Forelimb muscle (tissue), 1 donor: ENCODE measurements at places on chromosomes 5 and 9. TPM values are rescaled to one million over a fixed set of nuclear protein-coding genes. Genes with fewer than 3 reads are reported as not detected.
A peak's percentile ranks its signal among the peaks of the same experiment; 100 is the strongest.

DNA sequence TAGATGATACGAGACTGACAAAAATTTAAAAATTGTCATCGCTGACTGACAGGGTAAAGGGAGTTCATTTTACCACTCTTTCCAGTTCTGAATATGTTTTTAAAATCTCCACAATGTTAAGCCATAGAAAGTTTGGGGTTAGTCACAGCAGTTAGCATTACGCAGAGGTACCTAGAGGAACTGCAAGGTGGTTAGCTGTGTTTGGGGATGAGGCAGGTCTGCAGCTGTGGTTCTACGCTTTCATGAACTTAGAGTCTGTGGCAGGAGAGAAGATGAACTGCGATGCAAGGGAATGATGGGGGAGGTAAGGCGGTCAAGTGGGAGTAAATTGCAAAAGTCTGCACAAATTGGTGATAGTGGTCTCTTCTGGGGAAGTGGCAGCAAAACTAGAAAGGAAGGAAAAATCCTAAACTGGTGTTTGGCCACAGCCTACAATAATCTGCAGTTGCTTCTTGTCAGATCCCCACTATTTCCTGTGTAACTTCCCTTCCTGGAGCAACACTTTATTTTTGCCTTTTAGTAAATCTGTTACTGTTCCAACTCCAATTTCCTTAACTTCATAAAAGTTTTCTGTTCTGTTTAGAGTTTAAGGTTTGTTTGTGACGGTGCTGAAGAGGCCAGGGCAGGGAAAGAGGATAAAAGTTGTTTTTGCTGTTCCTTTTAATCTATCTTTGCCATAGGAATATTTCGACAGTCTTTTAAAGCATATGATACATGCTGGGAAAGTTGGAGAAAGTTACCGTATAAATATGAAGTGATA lies 38.6 kb upstream of the SNX2 start:
- DNase-seq, result no peak

- DNase-seq, result no peak
Observed at GRCh38 chr9:87109231-87109631, 161.9 kb upstream of the GAS1 start.

DNA sequence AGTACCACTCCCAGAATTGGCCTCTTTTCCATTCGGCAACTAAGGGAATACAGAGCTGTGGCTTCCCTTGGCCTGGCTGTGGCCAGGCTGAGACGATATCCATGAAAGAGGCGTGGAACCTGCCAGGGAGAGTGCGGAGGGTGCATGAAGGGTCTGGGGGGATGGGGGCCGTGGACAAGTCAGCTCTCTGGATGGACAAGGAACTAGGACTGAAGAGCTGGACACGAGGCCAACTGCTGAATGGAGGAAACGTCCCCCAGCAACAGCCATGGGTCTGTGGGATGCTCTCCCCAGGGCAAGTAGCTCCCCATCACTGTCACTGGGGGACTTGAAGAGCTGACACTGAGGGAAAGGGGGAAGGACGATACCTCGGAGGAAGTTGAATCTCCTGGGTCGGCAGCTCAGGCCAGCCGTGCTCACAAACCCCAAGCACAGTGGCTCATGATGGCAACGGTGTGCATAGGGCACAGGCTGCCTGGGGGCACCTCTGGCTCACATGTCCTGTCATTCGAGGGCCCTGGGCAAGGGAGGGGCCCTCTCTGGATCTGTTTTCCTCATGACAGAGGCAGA lies 4.1 kb upstream of the OLFM1 start:
- no peak for DNase-seq

DNA sequence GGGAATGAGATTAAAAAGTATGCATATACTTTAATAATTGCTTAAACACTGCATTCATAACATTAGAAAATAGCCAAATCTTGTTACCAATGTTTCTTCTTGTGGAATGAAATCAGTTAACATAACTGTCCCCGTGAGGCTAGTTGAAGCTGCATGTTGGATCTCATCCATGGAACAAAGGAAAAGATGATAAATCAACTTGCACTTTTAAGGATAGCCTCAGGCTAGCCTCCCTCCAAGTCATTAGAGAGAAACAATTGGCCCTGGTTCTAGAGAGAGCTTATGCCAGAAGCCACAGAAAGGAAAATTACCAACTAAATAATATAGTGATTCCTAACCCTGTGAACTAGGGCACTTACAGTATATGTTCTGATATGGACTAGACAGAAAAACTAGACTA lies 66.9 kb downstream of the GRIN3A start:
- DNase-seq, result peak; percentile 24

DNA sequence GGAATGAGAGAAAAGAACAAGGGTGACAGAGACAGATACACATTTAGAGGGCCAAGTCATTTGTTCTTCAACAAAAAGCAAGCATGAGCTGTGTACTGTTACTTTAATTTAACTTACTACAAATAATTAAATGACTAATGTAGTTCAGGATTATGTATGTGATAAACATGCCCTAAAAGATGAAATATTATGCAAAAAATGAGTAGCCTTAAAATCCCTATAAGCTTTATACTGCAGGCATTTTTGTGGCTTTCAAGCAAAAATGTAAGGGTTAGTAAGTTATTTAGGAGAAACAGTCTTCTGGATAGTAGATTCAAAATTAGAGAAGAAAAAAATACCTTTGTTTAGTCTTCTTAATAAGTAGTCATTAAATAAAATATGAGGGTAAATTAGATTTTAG lies 431.2 kb downstream of the CSNK1G3 start:
- DNase-seq, result no peak

LRRC19 gene
- 0.11 TPM for polyA plus RNA-seq

GRCh38 chr9:20683351-20684034 lies 566 bp upstream of the FOCAD start:
- DNase-seq, result no peak

GRCh38 chr9:24438876-24439275 lies 106.8 kb downstream of the IZUMO3 start:
- DNase-seq, result no peak

SNCB gene
- not detected for polyA plus RNA-seq
